ENCODE measurements at places on chromosomes 2 and 18. TPM values are rescaled to one million over a fixed set of nuclear protein-coding genes. Genes with fewer than 3 reads are reported as not detected.

DNA sequence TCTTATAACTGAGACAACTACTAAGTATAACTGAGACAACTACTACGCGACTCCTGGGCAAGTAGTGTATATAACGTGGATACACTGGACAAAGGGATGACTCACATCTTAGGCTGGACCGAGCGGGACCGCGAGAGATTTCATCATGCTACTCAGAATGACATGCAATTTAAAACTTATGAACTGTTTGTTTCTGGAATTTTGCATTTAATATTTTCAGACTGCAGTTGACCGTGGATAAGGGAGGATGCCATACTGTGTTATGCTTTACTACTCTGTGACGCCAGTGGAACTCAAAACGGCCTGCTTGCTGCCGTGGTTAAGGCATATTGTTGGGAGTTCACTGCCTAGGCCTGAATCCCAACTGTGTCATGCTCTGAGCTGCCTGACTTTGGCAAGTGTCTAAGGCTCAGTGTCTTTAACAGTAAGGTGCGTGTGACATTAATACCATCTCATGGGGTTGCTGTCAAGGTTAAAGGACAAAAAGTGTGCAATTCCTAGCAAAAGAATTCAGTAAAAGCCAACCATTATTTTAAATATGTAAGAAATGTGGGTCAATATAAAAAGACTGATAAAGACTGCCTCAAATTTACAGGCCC lies 64.6 kb downstream of the BMP10 start:
- no peak for DNase-seq
- no peaks in the 10 kb centered on the region for H3K27me3 ChIP-seq
- peaks cover 32% of the 10 kb centered on the region for H3K4me1 ChIP-seq
- H3K27ac ChIP-seq: no peak overlapping the region
- H3K36me3 ChIP-seq: peaks cover 84% of the 10 kb centered on the region

DNA sequence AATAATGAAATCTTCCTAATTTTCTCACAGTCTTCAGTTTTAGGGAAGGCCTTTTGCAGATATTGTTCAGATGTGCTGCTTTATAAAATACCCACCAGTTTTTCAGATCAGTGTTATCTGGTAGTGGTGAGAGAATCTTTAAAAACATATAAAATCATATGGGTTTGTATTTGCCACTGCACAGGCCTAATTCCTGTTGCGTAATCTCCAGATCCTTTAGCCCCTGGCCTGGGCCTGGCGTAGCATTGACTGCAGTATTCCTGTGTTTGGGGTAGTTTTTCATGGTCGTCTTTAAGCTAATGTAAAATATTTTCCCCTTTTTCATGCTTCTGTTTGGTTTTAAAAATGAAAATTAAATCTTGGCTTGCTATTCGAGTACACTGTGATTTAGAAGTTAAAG lies 43.2 kb downstream of the TSHZ1 start:
- no peak overlapping the region for H3K4me3 ChIP-seq
- no peak for DNase-seq
- no peaks in the 10 kb centered on the region for H3K36me3 ChIP-seq
- no peak overlapping the region for H3K27ac ChIP-seq
- peaks cover 32% of the 10 kb centered on the region for H3K4me1 ChIP-seq

DNA sequence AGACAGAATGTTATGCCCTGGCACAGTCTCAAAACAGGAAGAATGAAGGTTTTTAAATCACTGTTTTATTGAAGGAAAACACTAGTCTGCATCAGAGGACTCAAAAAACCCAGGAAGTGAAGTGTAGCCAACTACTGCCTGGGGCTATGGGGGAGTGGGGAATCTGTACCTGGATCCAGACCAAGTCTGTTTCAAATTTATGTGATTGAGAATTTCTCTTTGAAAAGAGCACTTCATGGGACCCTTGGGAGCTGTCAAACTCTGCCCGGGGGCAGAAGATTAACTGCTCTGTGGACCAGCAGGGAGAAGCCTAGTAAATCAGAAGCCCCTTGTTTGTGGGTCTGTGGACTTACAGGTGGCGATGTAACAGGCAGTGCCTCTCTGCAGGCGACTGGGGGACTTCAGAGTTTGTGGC lies 45.3 kb upstream of the TANC1 start:
- H3K27ac ChIP-seq: no peak overlapping the region
- no peak overlapping the region for H3K4me3 ChIP-seq
- H3K4me1 ChIP-seq: no peaks in the 10 kb centered on the region
- DNase-seq: no peak

DNA sequence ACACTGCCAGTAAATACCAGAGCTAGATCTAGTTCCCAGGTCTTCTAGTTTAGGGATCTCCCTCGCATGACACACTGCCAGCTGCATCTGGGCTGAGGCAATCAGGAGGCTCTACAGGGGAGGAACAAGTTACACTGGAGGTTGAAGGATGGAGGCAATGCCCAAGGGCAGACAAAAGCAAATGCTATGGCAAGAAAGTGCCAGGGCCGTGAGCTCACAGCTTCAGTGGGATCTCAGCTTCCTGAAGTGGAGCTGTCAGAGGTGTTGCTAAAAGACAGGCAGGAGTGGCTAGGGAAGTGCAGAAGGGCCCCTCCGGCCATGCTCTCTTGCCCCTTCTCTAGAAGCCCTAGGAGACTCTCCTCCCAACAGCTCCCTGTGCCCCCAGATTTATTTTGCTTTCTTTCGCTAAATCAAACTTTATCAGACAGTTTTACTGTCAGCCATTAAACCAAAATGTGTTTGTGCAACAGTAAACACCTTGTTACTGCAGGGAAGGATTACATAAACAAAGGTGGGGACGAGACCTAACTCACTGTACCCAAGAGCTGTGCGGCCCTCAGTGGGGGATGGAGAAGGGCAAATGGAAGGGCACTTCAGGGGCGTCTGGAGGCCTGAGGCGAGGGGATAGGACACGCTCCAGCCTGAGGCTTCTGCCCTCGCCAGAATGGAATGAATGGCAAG lies 39.4 kb upstream of the PKDCC start:
- peaks cover 4% of the 10 kb centered on the region for H3K4me1 ChIP-seq
- no peaks in the 10 kb centered on the region for H3K36me3 ChIP-seq
- no peaks in the 10 kb centered on the region for H3K27me3 ChIP-seq
- DNase-seq: no peak

DNA sequence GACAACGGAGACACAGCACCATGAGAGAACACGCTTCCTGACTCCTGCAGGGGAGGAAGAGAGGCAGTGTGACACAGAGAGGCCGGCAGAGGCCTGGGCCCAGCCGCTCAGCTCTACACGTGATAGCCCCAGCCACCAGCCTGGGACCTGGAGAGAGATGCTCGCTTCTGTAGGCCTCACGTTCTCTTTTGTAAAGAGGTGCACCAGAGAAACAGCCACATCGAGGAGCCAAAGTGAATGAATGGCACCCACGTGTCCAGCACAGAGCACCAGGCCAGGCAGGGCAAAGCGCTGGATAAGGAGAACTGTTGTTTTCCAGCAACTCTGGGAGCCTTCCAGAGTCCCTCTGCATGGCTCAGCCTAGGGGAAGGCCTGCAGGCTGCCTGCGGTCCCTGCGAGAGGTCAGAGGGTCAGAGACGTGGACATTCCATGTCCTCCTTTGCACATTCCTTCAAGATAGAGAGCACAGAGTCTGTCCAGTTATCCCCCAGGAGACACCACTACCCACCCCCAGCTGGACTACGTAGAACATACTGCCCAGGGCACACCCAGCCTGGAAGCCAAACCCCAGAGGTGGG lies 14.2 kb downstream of the LIMS2 start:
- no peaks in the 10 kb centered on the region for H3K4me1 ChIP-seq
- H3K4me3 ChIP-seq: no peak overlapping the region
- no peak for DNase-seq
- no peaks in the 10 kb centered on the region for H3K36me3 ChIP-seq

The MC4R gene
- not detected for polyA plus RNA-seq

The RPL37A gene
- polyA plus RNA-seq: 3,268 TPM

- H3K4me1 ChIP-seq: no peaks in the 10 kb centered on the region
- no peaks in the 10 kb centered on the region for H3K36me3 ChIP-seq
- H3K27ac ChIP-seq: no peak overlapping the region
- no peak overlapping the region for H3K4me3 ChIP-seq
- no peak for DNase-seq
These were observed 1564.1 kb upstream of the DDX18 start for GRCh38 chr2:116250376-116250775.

DNA sequence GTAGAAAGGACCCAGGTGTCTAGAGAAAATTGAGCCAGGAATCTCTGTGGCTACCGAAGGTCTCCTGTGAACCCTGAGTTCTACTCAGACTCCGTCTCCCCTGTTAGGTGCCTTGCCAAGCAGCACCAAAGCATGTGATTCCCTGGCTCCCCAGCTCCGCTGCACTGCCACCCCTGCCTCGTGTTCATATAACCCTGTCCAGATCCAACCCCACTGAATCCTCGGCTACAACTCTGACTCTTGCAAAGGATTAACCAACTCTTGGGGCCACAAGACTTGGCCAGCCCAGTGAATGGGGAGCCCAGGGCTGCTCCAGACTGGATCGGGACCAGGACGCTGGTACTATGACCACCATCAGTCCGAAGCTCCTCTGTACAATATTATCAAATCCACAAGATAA lies 37.3 kb upstream of the ACAA2 start:
- H3K27ac ChIP-seq: no peak overlapping the region
- H3K4me1 ChIP-seq: no peaks in the 10 kb centered on the region
- DNase-seq: no peak
- no peak overlapping the region for H3K4me3 ChIP-seq
- H3K36me3 ChIP-seq: no peaks in the 10 kb centered on the region
- H3K27me3 ChIP-seq: no peaks in the 10 kb centered on the region

- no peaks in the 10 kb centered on the region for H3K27me3 ChIP-seq
- H3K4me1 ChIP-seq: no peaks in the 10 kb centered on the region
- no peak overlapping the region for H3K4me3 ChIP-seq
- no peak overlapping the region for H3K27ac ChIP-seq
- DNase-seq: no peak
These were observed 28.0 kb downstream of the CERKL start for GRCh38 chr2:181628590-181629585.

GRCh38 chr2:142718576-142719155 lies 158.8 kb upstream of the KYNU start:
- H3K4me1 ChIP-seq: no peaks in the 10 kb centered on the region
- H3K36me3 ChIP-seq: no peaks in the 10 kb centered on the region
- H3K27me3 ChIP-seq: no peaks in the 10 kb centered on the region

- no peak overlapping the region for H3K27ac ChIP-seq
- no peak overlapping the region for H3K4me3 ChIP-seq
- H3K4me1 ChIP-seq: no peaks in the 10 kb centered on the region
- H3K36me3 ChIP-seq: no peaks in the 10 kb centered on the region
- no peak for DNase-seq
These were observed 14.2 kb upstream of the CABLES1 start for GRCh38 chr18:23121133-23121532.

- no peak overlapping the region for H3K4me3 ChIP-seq
- DNase-seq: no peak
- no peaks in the 10 kb centered on the region for H3K36me3 ChIP-seq
- no peaks in the 10 kb centered on the region for H3K4me1 ChIP-seq
- no peak overlapping the region for H3K27ac ChIP-seq
These were observed 11.4 kb downstream of the REG1A start for GRCh38 chr2:79131687-79132086.

Measured in CD8-positive, alpha-beta memory T cell (primary cell).